Activated T-cell treated with anti-CD3 and anti-CD28 coated beads for 48 hours (primary cell): ENCODE measurements at places on chromosomes 16 and 17.

GRCh38 chr17:72487731-72488494 lies 367.1 kb downstream of the SOX9 start:
- no peak for DNase-seq

DNA sequence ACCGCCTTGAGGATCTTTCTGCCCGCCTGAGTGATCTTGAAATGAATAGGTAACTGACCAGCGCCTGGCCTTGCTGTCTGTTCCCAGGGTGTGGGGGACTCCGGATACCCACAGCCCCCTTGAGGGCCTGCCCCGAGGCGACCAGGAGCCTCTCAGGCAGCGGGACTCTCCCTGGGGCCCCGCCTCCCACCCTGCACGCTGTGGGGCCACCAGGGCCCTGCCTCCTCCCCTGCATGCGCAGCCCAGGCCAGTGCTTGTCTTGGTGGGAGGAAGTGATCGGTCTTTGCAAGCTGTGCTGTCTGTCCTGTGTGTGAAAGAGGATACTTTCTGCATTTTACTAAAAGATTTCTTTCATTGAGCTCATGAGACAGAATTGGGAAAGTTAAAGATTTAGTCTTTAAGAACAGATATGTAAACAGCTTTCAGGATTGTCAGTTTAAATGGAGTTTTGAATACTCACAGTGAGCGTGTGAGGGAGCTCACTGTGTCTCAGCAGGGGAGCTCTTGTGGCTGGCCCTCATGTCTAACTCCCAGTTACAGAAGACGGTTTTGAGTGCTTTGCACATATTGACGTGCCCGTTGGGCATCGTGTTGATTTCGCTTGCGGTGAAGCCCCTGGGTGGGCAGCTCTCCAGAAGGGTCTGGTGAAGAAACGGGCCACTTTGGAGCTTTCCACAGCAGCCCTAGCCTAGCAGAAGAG lies 36.1 kb upstream of the CAPN15 start:
- DNase-seq = no peak

GRCh38 chr17:57530508-57530907 lies 214.6 kb downstream of the CCDC182 start:
- no peak for DNase-seq

DNA sequence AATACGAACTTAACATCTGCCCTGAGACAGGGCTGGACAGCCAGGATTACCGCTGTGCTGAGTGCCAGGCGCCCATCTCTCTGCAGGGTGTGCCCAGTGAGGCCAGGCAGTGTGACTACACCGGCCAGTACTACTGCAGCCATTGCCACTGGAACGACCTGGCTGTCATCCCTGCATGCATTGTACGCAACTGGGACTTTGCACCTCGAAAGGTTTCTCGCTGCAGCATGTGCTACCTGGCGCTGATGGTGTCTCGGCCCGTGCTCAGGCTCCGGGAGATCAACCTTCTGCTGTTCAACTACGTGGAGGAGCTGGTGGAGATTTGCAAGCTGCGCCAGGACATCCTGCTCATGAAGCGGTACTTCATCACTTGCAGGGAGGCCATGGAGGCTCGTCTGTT lies 33.7 kb downstream of the CDRT15L2 start:
- no peak for DNase-seq

DNA sequence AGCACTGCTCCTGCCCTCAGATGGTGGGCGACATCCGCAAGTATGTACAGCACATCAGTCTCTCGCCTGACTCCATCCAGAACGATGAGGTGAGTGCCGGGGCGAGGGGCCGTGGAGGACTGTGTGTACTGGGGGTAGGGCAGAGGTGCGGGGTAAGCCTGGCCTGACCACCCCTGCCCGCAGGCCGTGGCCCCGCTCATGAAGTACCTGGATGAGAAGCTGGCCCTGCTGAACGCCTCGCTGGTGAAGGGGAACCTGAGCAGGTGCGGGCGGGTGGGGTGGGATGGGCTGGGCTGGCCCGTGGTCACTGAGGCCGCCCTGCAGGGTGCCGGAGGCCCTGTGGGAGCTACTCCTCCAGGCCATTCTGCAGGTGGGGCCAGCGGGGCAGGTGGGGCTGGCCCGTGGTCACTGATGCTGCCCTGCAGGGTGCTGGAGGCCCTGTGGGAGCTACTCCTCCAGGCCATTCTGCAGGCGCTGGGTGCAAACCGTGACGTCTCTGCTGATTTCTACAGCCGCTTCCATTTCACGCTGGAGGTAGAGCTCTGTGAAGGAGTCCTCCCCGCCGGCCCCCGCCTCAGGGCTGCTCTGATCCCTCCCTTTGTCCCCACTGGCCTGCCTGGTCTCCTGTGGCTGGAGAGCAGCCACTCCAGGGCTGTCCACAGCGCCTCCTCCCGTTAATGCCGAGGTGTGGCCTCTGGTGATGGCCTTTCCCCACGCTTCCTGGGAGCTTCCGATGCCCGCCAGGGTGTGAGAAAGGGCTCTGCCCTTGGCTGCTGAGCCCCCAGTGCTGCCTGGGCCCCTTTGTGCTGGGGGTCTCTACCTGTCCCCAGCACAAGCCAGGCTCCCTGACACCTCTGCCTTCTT lies 5.0 kb downstream of the TSR3 start:
- DNase-seq = no peak

- no peak for DNase-seq
Observed at GRCh38 chr16:48383009-48383876, 2.0 kb downstream of the SIAH1 start.

DNA sequence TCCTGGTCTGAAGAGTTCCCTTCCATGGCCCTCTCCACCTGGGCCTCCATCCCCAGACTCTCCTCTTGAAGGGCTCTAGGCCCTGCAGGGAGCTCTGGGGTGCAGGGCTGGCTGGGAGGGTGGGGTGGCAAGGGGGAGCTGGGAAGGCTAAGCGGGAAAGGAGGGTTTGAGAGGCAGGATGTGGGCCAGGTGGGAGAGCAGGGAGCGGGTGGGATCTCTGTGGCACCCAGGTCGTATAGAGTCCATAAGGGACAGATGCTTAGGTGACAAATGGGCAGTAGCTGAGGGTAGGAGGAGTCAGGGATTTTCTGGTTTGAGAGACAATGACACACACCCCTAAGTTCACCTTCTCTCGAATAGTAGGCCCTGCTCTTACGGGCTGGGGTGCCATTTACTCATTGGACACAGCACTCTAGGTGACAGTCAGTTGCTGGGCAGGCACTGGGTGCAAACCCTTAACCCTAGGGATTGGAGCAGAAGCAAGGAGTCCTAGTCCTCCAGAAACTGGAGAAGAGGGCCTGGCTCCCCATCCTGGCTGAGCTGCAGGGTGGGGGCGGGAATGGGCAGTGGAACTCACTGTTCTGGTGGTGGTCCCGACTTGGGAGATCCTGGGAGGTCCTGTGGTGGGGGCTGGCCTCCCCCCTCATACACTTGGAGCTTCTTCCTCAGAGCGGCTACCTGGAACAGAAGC lies 15.3 kb downstream of the KIF18B start:
- DNase-seq = no peak

DNA sequence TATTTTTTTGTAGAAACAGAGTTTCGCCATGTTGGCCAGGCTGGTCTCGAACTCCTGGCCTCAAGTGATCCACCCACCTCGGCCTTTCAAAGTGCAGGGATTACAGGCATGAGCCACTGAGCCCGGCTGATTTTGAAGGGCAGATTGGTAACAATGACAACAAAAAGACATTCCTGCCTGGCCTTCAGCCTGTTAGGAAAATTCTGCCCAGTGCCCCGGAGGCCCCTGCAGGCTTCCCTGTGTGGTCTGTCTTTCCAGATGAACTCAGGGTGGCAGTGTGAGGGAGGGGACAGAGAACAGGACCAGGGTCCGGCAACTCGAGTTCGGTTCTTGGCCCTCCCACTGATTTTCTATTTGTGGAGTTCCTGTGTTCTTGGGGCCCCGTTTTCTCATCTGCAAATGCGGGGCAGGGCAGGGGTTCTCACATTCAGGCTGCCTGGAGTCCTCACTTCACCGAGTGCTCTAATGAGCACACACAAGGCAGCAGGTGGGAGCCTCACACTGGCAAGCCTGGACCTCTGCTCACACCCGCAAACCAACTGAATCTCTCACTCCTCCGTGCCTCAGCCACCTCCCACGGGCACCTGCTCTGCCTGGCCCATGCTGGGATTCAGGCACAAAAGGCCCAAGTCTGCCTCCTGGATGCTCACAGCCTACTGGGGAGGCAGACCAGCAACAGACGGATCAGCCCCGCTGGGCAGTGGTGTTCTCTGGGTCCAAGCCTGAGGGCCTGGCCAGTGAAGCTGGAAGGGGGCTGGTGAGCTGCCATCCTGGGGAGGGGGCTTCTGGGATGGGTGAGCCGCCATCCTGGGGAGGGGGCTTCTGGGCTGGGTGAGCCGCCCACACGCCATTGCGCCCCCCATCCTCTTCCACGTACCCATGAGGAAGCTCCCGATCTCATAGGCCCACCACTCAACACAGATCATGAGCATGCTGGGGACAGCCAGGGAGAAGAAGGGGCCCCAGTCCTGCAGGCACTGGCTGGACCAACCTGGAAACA lies 10.3 kb downstream of the SLC47A2 start:
- DNase-seq = no peak

DNA sequence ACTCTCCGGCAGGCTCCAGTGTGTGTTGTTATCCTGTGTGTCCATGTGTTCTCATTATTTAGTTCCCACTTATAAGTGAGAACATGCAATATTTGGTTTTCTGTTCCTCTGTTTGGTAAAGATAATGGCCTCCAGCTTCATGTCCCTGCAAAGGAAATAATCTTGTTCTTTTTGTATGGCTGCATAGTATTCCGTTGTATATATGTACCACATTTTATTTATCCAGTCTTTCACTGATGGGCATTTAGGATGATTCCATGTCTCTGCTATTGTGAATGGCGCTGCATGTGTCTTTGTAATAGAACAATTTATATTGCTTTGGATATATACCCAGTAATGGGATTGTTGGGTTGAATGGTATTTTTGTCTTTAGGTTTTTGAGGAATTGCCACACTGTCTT lies 807.3 kb upstream of the CA10 start:
- no peak for DNase-seq

- DNase-seq = no peak
Observed at GRCh38 chr17:76417499-76418143, 33.2 kb downstream of the SPHK1 start.

DNA sequence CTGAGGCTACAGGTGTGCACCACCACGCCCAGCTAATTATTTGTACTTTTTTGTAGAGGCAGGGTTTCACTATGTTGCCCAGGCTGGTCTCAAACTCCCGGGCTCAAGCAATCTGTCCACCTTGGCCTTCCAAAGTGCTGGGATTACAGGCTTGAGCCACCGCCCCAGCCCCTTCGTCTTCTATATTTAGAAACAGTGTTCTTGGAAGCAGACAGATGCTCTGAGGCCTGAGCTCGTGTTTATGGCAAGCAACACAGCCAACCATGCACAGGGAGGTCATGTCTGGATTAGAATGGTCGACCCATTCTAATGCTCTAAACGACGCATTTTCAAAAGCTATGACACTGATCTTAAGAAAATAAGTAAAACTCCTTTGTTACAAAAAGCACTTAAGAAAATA lies 16.6 kb downstream of the TMEM204 start:
- DNase-seq = no peak

GRCh38 chr17:69908626-69909368 lies 166.2 kb upstream of the KCNJ16 start:
- DNase-seq = no peak

- DNase-seq = peak; percentile 74
Observed at GRCh38 chr16:27449434-27450195, 47.6 kb downstream of the IL21R start.

- no peak for DNase-seq
Observed at GRCh38 chr17:37752482-37752881, 7.6 kb upstream of the HNF1B start.

GRCh38 chr16:56424404-56424764 lies 961 bp downstream of the AMFR start:
- no peak for DNase-seq

DNA sequence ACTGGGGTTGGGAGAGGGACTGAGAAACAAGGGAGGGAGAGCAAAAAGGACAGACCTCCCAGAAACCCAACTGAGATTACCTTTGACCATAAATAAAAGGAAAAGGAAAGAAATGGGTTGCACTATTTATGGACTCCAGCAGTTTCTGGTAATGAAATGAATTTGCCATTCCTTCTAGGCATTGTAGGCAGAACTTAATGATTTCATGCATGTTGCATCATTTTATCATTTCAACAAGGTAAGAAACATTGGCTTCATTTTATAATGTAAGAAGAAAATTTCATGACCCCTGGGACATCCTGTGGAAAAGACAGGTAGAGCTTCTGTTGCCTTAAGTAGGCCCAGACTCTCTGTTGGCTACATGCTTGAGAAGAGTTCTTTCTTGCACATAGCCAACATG lies 8.2 kb upstream of the CDYL2 start:
- no peak for DNase-seq

DNA sequence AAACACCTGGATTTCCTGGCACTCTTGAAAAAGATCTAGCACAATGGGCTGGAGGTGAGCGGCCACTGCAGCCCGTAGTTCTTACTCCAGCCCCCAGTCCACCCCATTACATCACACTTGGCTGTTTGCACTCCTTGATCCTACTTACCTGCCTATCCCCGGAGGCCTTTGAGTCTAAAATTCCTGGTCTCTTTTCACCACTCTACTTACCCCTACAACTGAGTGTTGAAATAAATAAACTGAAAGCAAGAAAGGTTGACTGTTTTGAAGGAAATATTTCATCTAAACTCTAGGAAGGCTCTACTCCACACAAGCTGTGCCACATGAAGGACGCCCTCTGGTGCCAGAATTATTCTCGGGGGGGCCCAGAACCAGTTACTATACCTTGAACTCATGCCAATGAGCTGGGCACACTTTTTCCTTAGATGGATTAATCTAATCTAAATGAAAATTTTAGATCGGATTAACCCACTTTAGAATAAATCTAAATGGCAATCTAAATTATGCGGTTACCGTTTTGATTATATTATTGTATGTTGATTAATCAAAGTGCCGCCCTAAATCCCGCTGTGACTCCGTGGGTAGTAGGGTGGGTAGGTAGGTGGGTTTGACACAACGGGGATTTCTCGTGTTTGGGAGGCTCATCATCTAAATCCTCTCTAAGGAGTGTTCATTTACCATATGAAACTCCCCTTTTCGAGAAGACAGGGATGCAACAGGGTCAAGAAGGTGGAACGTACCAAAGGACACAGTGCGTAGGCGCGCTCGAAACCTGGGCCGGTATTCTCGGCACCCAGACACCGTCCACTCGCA lies 651 bp upstream of the EIF1 start:
- DNase-seq = peak; percentile 44

DNA sequence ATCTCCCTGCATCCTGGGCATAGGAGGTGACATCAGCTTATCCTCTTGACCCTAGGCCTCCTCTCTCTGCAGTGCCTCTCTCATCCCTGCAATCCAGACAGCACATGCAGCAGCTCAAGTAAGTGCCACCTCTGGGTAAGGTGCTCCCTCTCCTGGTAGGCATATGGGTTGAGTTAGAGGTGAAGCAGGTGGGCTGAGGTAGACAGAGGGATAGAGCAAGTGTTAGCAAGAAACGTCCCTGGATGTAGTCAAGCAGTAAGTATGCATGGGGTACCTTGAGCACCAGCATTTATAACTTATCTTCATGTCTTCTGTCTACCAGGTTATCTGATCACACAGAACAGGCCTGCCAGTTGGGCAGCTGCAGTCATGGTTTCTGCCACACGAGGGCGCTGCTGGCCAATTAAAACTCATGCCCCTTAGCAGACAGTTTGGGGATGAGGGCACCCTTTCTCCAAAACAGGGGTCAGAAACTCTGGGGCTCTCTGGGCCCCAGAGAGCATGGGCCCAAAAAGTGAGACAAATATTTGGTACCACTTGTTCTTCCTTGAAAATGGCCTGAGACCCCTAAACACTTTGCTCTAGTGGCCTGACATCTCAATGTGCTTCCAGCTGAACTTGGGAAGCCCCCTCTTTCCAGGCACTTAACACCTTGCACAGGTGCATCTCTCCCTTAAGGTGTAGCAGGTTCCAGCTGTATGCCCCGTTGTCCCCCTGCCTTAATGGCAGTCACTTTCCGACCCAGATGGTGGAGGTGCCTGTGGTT lies 59.8 kb downstream of the NEUROD2 start:
- peak; percentile 66 for DNase-seq
